ENCODE measurements at places on chromosomes 2 and 18.

DNA sequence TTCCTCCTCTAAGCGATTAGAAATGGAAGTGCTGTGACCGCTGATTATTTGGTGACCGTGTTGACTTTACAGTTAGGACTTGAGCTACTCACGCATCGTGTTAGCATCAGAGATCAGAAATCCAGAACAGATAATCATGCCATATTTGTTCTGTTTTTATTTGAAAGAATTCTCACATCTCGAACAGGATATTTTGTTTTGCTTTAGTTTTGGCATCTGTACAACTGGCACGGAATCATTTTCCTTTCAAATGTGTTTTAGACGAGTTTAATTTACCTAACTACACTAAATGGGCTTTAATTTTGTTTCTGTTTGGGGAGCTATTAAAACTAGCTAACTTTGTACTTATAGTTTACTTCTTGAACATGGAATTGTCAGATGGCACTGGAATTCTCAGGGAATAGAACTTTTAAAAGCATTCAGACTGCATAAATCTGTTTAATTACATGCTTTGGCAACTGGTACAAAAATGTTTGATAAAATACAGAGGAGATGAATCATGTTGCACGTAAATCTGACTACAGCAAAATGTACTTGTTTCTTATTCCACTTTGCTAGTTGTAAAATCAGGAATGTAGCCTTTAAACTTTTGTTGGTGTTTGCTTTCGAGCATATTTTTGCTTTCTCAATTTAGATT lies 1.4 kb downstream of the ITPRID2 start:
- DNase-seq, result no peak

GRCh38 chr2:151021747-151022452 lies 239.8 kb downstream of the RBM43 start:
- no peak for DNase-seq

GRCh38 chr18:62182220-62182619 lies 4.6 kb downstream of the PIGN start:
- DNase-seq, result no peak

DNA sequence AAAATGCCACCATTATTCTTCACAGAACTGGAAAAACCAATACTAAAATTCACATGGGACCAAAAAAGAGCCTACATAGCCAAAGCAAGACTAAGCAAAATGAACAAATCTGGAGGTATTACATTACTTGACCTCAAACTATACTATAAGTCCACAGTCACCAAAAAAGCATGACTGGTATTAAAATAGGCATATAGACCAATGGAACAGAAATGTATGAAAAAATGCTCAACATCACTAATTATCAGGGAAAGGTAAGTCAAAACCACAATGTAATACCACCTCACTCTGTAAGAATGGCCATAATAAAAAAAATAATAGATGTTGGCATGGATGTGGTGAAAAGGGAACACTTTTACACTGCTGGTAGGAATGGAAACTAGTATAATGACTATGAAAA lies 158.6 kb downstream of the CDH2 start:
- DNase-seq, result no peak

DNA sequence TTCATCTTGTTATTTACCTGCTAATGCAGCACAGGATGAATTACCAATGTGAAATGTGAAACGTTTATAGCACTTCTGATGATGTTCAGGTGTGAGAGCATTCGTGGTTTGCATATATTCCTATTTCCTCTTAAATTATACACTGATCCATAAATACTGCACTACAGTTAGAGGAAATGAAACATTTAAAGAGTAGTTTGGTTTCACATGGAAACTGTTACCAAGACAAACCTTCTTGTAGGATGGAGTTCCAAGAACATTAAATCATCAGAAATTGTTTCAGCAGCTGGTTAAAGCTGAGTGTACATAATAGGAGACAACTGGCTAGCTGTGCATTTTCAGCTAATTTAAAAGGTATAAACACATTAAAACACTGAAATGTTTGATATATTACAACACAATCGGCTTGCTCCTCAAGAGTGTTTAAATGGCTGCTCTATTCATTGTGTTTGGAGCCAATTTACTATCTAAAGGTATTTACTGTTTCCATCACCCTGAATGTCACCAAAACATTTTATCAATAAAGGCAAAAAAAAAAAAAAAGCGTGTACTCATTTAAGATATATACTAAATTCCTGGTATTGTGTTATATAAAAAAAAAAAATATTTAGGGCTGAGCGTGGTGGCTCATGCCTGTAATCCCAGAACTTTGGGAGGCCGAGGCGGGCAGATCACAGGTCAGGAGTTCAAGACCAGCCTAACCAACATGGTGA lies 100.6 kb downstream of the DYM start:
- DNase-seq, result no peak

DNA sequence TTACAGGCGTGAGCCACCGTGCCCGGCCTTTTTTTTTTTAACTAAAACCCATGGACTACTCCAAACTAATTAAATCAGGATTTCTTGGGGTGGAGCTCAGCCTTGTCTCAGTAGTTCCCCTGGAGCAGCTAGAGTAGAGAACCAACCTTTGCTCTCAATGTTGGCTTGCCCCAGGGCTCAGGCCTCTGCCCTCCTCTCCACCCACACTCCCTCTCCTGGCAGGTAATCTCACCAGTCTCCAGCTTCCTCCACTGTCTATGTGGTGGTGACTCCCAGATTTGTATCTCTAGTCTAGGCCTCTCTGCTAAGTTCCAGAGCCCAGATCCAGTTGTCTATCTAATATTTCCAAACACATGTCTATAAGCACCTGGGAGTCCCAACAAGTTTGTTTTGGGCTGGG lies 9.6 kb upstream of the MTA3 start:
- DNase-seq, result no peak

GRCh38 chr2:172865422-172865821 lies 129.8 kb downstream of the RAPGEF4 start:
- no peak for DNase-seq

DNA sequence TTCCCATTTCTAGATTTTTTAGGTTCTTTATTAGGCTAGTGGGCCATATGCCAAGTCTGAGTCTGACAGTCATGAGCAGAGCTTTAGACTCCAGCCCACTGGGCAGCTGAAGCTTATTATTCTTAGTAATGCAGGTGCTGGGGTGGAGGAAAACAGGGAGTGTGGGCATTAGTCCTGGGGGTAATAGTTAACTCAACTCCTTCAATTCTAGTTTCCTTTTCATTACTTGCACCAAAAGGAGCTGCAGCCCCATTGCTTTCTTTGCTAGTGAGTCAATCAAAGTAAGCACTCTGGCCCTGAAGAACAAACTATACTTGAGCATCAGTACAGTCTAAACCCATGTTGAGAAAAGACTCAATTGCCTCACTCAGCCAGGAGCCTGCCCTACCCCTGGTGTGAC lies 35.5 kb downstream of the ICOS start:
- DNase-seq, result no peak

DNA sequence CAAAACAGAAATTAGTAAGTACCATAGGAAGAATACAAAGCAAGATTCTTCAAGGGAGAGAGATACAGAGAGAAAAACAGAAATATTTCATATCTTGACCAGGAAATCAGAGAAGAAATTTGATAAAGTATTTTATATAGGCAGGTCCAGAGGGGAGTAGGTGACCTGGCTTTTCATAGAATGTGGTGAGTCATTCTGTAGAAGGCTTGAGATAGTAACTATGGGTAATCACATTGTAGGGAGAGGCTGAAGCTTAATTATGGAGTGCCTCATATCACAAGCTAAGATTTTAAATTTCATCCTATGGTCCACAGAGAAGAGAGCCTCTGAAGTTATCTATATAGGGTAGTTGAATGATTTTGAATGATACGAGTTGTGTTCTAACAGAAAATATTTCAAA lies 195.0 kb upstream of the CYRIA start:
- no peak for DNase-seq

DNA sequence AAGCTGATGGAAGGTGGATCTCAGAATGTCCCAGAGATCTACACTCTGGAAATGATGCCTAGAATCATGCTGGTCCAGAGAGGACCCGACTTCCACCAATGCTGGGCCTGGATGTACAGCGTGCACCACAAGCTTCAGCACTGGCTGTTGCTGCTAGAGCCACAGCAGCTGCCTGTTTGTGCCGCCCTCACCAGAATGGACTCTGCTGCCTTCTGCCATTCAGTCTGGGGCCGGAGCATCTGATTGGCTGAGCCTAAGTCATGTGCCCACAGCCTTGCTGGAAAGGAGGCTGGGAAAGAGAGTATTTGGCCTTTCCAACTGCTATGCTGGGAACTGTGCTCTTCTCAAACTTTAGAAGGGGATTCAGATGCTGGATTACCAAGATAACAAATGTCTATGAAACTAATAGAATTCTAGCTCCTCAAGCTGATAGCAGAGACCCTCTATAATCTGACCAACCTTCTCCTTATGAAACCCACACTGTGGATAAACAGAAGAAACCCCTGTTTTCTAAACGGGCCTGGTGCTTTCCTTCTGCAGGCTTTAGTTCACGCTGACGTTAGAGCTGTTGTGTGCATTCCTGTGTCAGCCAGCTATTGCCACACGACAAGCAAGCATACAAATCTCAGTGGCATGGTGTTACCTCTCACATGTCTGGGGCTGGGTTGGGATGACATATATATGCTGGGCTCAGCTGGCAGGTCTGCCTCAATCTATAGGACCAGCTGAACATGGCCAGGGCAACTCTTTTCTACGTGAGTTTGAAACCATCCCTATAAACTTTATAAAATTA lies 4.1 kb upstream of the LOXHD1 start:
- no peak for DNase-seq

GRCh38 chr18:44792456-44793061 lies 111.9 kb downstream of the SETBP1 start:
- no peak for DNase-seq

DNA sequence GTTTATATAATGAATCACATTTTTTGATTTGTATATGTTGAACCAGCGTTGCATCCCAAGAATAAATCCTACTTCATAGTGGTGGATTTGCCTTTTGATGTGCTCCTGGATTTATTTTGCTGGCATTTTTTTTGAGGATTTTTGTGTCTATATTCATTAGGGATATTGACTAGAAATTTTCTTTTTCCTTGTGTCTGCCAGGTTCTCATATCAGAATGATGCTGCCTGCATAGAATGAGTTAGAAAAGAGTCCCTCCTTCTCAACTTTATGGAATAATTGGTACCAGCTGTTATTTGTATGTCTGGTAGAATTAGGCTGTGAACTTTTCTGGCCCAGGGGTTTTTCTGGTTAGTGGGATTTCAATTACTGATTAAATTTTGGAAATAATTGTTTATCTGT lies 457.4 kb upstream of the DSEL start:
- DNase-seq, result no peak

GRCh38 chr2:95029898-95030341 lies 4.4 kb downstream of the MAL start:
- DNase-seq, result no peak

DNA sequence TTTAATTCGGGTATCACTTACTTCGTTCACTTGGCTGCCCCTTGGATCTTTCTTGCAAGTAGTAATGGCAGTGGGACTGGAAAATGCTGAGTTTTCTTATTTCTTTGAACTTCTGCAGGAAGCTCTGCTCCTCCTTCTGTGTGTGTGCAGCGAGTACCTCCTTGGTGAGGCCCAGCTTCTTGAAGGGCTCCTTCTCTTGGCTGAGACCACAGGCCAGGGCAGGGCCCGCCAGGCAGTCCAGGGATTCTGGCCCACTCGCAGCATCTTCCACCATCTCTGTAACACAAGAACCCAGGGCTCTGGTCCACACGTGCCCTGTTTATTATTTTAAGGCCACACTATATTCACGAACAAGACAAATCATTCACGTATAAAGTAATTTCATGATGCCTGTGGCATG lies 15.8 kb upstream of the HES6 start:
- no peak for DNase-seq

- no peak for DNase-seq
Observed at GRCh38 chr2:197209742-197210408, 100.7 kb downstream of the ANKRD44 start.

DNA sequence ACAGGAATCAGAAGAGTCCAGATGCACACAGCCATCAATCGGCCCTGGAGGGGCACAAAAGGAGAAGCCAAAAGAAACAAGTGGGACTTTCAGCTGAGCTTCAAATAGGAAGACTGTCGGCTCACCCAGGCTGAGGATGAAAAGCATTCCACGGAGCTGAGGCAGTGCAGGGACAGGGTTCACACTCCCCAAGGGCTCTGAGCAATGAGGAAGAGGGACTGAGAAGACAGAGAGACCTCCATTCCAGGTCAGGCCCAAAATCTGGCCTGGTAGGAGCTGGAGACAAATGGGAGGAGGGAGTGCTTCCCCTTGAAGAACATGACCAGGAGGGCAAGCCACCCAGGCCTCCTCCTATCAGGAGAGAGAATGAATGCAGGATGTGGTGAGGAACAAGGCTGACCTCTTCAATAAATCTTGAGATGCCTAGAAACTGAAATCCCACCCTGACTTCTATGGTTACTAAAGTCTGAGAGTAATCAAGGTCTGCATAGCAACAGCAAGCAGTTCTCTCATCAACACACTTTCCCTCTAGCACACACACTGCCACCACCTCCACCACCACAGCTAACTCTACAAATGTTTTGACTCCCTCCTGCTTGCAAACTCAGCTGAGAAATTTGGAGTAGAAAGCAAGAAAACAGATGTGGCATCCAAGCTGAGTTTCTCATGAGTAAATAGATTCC lies 434.4 kb downstream of the TNS1 start:
- DNase-seq, result no peak

- no peak for DNase-seq
Observed at GRCh38 chr2:174765576-174765975, 1.3 kb upstream of the CHRNA1 start.

GRCh38 chr2:45954233-45954850 lies 302.9 kb downstream of the PRKCE start:
- DNase-seq, result no peak

DNA sequence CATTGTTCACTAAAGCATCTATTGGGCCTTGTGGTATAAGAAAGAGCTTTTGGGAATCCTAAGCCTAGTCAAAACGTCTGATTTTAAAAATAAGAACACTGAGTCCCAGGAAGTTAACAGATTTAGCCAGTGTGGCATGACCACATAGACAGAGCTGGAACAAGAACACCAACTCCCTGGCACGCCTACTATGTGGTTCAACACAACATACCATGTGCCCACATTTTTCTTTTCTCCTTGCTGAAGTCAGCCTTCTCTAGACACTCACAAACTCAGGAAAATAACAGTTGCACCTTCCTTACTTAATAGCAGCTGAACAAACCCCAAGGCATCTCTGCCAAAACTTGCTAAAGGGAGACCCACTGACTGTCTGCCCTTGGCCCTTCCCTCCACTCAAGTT lies 124.8 kb downstream of the C1D start:
- DNase-seq, result no peak

DNA sequence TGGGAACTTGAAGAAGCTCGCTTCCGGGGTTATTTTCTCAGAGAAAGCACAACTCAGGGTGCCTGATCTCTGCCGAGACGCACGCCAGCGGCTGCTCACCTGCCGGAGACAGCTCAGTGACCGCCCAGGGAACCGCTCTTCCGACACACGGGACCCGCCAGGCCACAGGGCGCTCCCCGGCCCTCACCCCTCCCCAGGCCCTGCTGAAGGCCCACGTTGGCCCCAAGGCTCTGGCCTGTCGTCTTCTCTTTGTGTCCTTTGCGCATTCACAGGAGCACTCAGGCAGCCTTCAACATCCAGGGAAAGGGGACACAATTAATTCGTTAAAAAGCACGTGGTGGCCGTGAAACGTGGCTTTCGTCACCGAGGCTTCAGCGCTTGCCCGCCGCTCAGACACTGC lies 276.3 kb upstream of the SALL3 start:
- no peak for DNase-seq

All from NCI-H460 (cell line).